ENCODE measurements at places on chromosomes 6 and 20.

DNA sequence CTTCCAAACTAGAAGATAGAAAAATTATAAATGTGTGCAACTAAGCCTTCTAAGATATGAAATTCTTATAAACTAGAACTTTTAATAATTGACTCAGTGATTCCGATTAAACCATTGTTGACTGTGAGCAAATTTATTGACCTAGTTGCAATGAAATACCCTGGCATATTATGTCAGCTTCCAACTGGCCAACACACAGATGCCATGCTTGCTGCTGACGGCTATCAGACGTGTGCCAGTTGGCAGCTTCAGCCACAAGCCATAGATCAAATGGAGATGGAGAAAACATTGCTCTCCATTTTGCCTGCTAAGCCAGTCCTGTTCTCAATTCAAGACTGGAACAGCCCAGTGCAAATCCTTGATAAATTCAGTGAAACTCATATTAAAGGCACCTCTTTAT, 101.7 kb upstream of the HDGFL1 start:
- DNase-seq = no peak

- no peak for DNase-seq
Measured at GRCh38 chr6:15658181-15658744, 4.6 kb downstream of the DTNBP1 start.

DNA sequence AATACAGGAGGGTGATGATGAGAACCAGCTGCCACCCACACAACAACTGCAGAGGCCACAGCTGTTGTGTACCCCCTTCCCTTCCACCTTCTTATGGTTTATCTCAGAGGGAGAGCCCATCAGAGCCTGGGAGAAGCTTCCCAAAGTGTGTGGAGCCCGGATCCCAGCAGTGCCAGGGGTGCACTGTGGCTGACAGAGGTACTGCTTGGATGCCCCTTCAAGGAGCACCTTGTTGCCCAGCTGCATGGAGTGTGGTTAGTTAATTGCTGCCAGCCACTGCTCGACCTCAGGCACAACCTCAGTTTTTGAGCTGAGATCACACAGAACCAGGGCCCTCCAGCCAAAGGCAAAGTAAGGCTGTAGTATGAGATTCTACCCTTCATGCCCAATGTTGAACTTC, 13.0 kb downstream of the PI3 start:
- DNase-seq = no peak

DNA sequence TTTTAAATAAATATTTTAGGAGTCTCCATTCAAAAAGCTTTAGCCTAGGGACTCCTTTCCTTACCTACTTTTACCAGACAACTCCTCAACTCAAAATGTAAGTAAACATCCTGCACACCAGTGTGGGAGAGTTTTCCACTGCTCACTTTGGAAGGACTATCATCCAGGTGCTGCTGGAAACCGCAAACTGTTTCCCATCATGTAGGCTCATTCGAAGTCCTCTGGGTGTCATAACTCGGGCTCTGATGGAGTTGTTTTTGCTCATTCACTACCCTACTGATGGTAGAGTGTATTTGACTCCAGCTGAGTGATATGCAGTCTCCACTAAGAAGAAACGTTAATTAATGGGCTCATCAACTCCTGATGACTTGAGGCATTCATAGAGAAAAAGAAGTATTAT, 136.5 kb upstream of the AKAP12 start:
- DNase-seq = no peak

- no peak for DNase-seq
Measured at GRCh38 chr6:132819405-132820161, 5.2 kb downstream of the RPS12 start.

DNA sequence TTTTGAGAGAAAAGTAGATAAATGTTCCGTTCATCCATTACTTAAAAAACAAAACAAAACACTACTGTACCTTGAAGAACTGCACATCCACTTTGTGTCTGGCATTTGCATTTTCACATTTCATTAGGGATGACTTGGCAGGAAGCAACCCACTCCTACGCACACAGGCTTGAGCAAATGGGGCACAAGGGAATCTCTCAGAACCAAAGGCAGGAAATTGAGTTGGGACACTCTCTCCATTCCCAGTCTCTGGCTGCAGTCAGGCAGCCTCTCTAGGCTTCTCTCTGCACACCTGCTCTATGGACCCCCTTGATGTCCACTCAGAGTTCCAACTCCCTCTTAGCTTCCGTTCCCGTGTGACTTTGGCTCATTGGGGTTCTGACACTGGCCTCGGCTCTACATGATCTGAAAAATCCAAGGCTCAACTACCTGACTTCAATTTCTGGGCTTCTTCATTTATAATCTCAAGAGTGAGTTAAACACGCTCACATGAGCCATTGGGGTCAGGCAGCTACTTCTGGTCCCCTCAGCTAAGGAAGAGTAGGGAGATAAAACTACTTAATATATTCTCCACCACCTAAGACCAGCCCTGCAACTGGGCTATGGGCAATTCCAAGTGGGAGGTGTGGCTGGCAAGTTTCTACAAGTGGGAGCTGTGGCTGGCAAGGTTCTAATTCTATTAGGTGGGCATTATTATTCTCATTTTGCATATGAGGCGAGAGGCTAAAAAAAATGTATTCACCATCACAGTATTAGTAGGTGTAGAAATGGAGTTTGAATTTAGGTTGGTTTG, 251.9 kb downstream of the SOD2 start:
- no peak for DNase-seq

GRCh38 chr6:105310371-105310770, 92.5 kb downstream of the PREP start:
- no peak for DNase-seq

Data from stimulated activated CD4-positive, alpha-beta T cell treated with anti-CD3 and anti-CD28 coated beads, Interleukin-15, amount 100 ng/mL, for 48 hours (primary cell).